ENCODE measurements at places on chromosomes 11 and 22. TPM values are rescaled to one million over a fixed set of nuclear protein-coding genes. Genes with fewer than 3 reads are reported as not detected.

Gene TMEM151A
- not detected for polyA plus RNA-seq

Gene CCS
- 39.5 TPM for polyA plus RNA-seq

Gene DDX17
- 879 TPM for polyA plus RNA-seq

Gene APOA5
- polyA plus RNA-seq, result not detected

Gene COMMD9
- polyA plus RNA-seq, result 93.0 TPM

Gene POLDIP3
- 122 TPM for polyA plus RNA-seq

DNA sequence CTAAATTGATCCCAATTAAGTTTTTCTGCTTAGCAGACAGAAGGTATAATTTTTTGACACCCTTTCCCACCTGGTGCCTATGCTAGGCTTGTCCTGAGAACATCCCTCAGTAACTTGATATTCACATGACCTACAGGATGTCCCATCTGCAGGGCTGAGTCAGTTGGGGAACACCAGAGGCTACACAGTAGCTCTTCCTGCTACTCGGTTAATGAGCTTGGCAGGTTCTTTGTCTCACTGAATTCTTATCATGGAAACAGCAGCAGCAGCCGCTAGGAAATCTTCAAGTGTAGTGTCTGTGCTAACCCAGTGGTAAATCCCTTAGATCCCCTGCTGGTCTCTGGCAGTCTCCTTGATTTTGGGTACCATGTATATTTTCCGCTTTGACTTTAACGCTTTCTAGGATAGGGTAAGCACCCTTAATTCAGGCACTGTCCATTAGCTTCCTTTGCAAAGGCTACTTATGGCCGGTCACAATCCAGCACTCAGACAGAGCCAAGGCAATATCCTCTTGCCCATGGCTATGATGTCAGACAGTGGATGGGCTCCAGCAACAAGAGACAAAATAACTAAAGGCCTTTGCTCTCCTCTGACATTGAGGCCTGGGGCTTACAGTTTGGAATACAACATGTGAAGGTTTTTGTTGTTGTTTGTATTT lies 8.5 kb downstream of the MRPL16 start:
- DNase-seq, result no peak

DNA sequence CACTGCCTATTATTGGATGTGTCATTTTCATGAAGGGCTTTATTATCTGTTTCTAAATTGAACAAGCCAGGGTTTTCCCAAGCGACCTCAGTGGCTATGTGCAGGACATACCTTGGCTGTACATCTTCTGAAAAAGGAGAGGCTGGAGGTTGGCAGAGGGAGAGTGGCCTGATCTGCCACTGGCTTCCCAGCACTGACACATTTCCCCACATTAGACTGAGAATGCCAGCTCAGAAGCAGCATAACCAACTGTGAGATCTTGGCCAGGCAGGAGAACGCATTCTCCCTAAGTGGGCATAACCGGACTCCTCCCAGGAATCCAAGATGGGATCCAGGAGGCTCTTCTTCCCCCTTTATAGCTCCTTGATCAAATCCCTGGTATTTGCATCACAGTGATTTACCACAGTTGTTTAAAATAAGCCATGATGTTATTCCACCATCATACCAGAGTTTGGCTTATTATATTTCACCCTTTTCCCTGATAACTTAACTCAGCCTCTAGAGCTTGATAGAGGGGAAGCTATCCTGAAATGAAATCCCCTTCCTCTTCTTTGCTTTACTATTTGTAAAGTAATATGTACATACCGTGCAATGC lies 33.8 kb downstream of the AMOTL1 start:
- no peak for DNase-seq

- DNase-seq, result no peak
These were observed 540.9 kb downstream of the RAB38 start for GRCh38 chr11:87634331-87634730.

DNA sequence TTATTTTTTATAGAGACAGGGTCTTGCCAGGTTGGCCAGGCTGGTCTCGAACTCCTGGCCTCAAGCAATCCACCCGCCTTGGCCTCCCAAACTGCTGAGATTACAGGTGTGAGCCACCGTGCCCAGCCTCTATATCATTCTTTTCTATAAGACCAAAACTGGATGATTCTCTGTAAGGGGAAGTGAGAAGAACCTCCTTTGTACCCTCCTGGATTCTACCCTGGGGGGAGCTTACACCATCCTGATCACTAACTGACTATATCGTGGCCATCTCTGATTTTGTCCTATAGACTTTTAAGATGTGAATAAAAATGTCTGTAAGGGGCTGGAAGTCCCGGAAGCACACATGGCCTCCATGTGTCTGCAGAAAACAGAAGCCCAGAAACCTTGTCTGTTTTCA lies 9.1 kb downstream of the PIWIL4 start:
- no peak for DNase-seq

- DNase-seq, result no peak
These were observed 35.2 kb upstream of the P2RY2 start for GRCh38 chr11:73182824-73183321.

GRCh38 chr22:45740236-45740635 lies 68.6 kb downstream of the ATXN10 start:
- no peak for DNase-seq

DNA sequence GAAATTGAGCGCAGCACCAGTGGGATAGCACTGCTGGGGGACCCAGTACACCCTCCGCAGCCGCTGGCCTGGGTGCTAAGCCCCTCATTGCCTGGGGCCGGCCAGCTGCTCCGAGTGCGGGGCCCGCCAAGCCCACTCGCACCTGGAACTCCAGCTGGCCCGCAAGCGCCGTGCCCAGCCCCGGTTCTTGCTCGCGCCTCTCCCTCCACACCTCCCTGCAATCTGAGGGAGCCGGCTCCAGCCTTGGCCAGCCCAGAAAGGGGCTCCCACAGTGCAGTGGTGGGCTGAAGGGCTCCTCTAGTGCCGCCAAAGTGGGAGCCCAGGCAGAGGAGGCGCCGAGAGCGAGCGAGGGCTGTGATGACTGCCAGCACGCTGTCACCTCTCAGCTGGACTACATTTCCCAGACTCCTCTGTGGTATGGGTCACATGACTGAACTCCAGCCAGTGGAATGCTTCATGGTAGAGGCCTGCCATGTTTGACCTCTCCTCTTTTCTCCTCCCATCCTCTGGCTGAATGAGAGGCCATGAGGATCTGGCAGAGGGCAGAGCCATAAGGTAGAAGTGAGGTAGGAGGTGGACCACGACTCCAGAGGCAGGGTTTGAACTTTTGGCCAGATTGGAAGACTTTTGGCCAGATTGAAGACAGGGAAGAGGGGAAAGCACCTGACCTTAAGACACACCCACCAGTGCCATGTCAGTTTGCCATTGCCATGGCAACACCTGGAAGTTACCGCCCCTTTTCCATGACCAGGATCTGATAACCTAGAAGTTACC lies 6.2 kb downstream of the MRGPRD start:
- DNase-seq, result no peak

DNA sequence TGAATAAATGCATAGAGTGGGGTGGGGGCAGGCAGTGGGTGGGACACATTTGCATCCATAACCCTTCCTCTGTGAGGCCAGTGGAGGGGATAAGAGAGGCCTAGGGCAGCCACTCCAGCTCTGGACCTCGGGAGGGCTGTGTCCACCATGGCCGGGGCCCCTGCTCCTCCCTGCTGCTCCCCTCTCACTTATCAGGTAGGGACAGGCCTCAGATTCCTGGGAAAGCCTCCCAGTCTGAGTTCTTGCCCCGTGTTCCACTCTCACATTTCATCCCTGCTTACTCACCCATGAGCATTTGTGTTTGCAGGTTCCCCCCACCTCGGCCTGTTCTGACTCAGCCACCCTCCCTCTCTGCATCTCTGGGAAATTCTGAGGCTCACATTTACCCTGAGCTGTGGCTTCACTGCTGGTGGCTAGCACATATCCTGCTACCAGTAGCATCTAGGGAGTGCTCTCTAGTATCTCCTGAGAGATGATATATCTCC lies 128.7 kb upstream of the TOP3B start:
- no peak for DNase-seq

DNA sequence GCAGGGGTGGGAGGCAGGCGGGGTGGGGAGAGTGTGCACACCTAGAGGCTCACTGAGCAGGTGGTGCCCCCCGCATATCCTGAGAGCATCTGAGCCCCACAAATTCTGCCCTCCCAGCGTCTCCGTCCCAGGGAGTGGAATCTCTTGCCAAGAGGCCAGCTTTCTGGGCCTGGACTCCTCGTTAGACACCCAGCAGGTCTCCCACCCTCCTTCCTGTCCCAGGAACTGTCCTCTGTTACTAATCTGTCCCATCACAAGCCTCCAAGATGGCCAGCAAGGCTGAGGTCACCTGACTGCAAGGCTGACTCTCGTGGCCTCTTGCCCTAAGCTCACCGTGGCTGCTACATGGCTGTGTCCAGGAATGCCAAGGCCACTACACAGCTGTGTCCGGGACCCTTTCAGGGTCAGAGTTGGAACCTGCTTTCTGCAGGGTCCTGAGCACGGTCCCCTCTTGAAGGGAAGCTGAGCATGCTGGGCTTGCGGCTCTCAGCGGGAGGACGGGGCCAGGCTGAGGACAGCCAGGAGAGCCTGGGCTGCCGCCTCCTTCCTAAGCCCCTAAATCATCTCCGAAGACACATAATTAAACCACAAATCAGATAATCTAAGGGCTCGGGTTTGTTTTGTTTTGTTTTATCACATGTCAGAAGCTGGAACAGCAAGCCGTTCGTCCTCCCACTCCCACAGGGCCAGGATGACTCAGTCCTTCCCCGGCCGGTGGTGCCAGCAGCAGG lies 1327.3 kb downstream of the TBC1D22A start:
- DNase-seq, result peak; percentile 69

GRCh38 chr22:46058091-46058420 lies 81.1 kb upstream of the WNT7B start:
- DNase-seq, result no peak

DNA sequence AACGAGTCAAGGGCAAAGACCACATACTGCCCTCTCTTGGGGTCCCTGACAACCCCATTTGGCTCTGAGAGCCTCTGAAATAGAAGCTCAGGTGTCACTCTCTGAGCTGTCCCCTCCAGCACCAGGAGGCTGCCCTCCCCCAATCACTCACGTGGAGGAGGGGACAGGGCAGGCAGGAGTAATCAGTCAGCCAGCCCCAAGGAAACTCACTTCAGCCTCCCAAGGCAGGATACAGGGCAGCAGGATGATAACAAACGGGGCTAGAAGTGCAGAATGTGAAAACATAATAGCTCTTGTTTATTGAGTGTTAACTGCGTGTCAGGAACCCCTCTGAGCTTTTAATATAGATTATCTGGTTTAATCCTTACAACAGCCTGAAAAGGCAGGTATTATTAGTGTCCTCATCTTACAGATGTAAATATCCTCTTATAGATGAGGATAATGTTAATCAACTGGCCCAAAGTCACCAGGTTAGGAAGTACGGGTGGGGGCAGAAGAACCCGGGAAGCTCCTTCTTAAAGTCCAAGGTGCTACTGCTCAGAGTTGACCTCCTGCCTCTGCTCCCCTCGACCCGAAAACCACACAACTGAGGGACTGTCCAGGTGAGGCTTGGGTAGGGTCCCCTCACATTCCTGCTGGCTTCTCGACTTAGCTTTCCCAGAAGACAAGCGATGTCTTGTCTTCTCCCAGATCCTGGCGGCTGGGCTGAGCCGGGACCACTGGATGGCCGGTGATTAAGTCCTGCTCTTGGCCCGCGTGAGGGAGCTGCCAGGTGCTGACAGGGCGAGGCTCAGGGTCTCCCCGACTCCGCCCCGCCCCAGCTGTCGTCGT lies 2.7 kb downstream of the CHRM4 start:
- no peak for DNase-seq

DNA sequence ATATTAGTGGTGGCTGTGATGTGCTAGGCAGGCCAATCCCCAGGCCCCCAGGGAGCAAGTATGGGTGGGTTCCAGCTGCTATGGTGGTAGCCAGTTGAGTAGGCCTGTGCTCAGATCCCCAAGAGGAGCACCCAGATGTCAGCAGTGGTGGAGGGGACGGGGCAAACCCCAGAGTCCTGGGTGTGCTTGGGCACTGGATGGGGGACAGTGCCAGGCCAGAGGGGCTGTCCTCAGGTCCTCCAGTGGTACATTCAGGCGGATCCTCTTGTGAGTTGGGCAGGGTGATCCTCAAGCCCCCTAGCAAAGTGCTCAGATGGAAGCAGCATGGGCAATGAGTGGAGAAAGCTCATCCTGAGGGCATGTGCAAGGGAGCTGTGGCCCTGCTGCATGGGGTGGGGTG lies 26.0 kb downstream of the CFAP300 start:
- DNase-seq, result no peak

GRCh38 chr11:44403587-44404273 lies 93.8 kb upstream of the ALX4 start:
- DNase-seq, result no peak

DNA sequence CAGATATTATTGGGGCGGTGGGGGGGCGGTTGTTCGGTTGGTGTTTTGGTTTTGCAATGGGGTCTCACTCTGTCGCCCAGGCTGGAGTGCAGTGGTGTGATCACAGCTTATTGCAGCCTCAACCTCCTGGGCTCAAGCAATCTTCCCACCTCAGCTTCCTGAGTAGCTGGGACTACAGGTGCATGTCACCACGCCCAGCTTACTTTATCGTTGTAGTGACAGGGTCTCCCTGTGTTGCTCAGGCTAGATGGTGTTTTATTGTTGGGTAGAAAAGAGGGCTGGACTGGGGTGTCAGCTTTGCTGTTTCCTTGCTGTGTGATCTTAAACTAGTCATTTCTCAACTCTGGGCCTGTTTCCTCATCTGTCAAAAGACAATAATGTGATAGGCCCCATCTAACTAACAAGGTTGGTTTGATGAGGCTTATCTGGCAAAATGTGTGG lies 17.5 kb upstream of the MYH9 start:
- no peak for DNase-seq

DNA sequence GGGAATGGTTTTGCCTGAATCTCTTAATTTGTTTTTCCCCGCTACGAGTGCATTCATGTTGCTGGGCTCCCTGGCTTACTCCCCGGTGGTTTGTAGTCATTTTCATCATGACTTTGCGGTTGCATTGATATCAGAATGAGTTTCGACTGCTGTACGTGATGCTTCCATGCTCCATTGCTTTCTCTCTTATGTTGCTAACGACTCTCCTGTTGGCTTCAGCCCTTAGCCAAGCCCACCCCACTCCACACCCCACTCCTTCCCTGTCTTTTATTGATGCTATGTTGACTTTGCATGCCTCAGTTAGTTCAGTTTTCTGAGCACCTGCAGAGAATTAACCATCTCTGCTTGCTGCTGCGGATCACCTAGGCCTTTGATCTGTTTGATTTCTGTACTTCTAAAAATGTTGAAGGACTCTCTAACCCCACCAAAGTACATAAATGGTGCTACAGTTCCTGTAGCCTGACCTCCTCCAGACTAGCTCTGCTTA lies 65.3 kb downstream of the ARFGAP2 start:
- no peak for DNase-seq

- DNase-seq, result no peak
These were observed 497.5 kb downstream of the TBC1D22A start for GRCh38 chr22:47259990-47260389.

Measured in right renal cortex interstitium (tissue), 3 donors.